ENCODE measurements at places on chromosomes 6 and 20.

GRCh38 chr20:63744158-63744557, 4.6 kb downstream of the SLC2A4RG start:
- no peak for DNase-seq

- no peak for DNase-seq
Observed at GRCh38 chr6:3701631-3702030, 49.9 kb downstream of the PXDC1 start.

DNA sequence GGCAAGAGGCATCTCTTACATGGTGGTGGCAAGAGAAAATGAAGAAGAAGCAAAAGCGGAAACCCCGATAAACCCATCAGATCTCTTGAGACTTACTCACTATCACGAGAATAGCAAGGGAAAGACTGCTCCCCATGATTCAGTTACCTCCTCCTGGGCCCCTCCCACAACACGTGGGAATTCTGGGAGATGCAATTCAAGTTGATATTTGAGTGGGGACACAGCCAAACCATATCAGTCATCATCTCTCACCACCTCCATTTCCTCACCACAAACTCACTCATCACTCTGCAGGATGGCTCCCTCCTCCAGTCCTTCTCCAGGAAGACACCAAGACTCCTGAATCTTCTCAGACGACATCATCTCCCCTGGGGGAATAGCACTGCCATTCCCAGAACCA, 25.8 kb upstream of the SLC16A10 start:
- DNase-seq: no peak

- DNase-seq: no peak
Observed at GRCh38 chr6:134997133-134997995, 47.5 kb upstream of the ALDH8A1 start.

DNA sequence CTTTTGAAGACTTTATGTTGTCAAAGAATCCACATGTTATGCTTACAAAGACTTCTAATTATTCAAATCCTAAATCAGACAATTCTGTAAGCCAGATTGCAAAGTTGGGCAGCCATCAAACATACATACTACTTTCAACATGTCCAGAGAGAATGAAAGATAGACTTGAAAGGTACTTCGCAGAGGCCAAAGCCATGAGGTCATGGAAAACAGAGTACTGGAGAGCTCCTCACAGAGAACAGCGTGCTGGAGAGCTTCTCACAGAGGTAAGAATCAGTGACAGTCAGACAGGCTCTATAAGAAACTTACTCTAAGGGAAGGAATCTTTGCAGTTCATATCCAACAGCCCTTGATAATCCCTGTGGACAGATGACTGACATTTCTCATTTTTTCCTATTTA, 400.2 kb downstream of the GJA1 start:
- no peak for DNase-seq

GRCh38 chr6:97639702-97640101, 356.7 kb upstream of the MMS22L start:
- DNase-seq: no peak

DNA sequence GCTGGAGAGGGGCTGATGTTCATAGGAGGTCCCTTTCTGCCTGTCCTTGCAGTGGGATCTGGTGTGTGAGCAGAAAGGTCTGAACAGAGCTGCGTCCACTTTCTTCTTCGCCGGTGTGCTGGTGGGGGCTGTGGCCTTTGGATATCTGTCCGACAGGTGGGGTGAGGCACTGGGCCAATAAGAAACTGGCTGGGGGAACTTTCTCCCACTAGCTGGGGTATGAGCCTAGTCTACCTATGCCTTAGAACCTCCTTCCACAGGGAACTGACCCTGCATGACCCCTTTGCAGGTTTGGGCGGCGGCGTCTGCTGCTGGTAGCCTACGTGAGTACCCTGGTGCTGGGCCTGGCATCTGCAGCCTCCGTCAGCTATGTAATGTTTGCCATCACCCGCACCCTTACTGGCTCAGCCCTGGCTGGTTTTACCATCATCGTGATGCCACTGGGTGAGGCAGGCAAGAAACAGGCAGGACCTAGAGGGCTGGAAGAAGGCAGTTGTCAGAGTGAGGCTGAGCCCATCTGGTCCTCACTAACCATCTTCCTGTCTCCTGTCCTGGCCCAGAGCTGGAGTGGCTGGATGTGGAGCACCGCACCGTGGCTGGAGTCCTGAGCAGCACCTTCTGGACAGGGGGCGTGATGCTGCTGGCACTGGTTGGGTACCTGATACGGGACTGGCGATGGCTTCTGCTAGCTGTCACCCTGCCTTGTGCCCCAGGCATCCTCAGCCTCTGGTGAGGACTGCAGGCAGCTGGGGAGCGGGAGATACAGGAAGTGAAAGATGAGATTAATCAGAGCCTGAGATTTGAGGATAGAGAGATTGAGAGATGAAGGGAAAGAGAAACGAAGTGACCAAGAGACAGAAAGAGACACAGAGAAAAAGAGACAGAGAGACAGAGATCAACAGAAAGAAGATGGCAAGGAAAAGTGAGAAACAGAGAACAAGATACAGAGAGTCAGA, 1.6 kb downstream of the SLC22A7 start:
- no peak for DNase-seq

GRCh38 chr6:53347250-53347920, 1.4 kb downstream of the ELOVL5 start:
- DNase-seq: no peak

DNA sequence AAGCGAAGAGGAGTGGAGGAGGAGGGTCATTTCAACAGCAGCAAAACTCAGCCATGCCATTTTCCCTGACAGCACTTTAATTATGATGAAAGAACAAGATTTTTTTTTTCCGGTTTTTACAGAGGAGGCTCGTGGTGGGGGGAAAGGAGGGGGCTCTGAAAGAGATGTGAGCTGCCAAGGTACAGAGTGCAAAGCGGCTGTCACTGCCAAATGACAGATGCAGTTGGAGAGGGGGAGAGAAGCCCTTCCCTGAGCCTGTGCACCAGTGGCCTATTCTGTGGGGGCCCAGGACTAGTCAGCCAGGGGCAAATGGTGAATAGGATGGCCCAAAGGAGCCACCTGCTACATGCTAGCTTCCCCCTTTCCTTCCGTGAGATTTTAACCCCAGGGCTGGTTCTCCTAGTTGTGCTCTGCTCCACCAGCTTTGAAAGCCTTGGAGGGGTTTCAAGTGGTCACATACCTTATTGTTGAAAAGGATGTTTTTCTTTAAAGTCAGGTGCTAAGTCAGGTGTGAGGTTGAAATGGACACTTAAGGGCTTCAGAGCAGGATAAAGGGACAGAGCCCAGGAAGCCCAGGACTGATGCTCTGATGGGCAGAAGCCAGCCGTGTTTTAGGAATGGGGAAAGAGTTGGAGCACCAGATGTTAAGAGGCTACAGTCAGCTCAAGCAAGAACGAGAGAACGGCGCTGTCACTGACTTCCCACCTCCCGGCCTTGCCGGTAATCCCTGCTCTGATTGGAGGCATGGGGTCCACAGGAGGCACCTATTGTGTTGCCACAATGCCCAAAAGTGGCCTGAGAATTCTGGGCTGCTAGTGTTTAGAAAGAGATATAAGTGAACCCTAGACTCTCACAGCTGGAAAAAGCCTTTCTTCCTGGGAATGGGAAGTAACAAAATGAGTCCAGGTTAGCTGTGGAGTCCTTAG, 24.8 kb downstream of the GNAS start:
- DNase-seq: no peak

- no peak for DNase-seq
Observed at GRCh38 chr6:53311586-53311935, 37.2 kb downstream of the ELOVL5 start.

GRCh38 chr20:6651016-6651415, 116.5 kb upstream of the BMP2 start:
- no peak for DNase-seq
